Dermis blood vessel endothelial cell (primary cell): ENCODE measurements at places on chromosomes 2 and 18. TPM values are rescaled to one million over a fixed set of nuclear protein-coding genes. Genes with fewer than 3 reads are reported as not detected.

Gene EFEMP1
- 10,451 and 12,229 TPM in 2 replicates for total RNA-seq

Gene CCDC141
- total RNA-seq: 1.2 and 1.5 TPM in 2 replicates

Gene FAM237A
- not detected in 2 replicates for total RNA-seq

Gene TGFA
- total RNA-seq: 14.8 and 22.6 TPM in 2 replicates

Gene SH3BP4
- total RNA-seq: 35.4 and 42.3 TPM in 2 replicates

Gene SEMA4F
- 4.4 and 5.0 TPM in 2 replicates for total RNA-seq

Gene LRRTM1
- total RNA-seq: not detected in 2 replicates

Gene BMP10
- total RNA-seq: not detected in 2 replicates

Gene RGPD4
- total RNA-seq: not detected in 2 replicates

Gene IL1A
- total RNA-seq: under 0.01 and 0.19 TPM in 2 replicates

Gene VAMP5
- total RNA-seq: 45.3 and 132 TPM in 2 replicates

Gene MRPS9
- total RNA-seq: 21.4 and 35.1 TPM in 2 replicates

Gene COLEC12
- 45.1 and 64.2 TPM in 2 replicates for total RNA-seq

Gene RNF125
- 4.3 and 9.4 TPM in 2 replicates for total RNA-seq

Gene UGT1A6
- total RNA-seq: 0.88 and 2.2 TPM in 2 replicates
